Osteocyte (in vitro differentiated cells): ENCODE measurements at places on chromosomes 16 and 17. TPM values are rescaled to one million over a fixed set of nuclear protein-coding genes. Genes with fewer than 3 reads are reported as not detected.

- no peaks in the 10 kb centered on the region for H3K27me3 ChIP-seq
- peaks cover under 1% of the 10 kb centered on the region for H3K36me3 ChIP-seq
- H3K4me1 ChIP-seq, result no peaks in the 10 kb centered on the region
- DNase-seq, result no peak
Observed at GRCh38 chr17:55037828-55038227, 69.3 kb downstream of the STXBP4 start.

- no peaks in the 10 kb centered on the region for H3K36me3 ChIP-seq
- H3K4me1 ChIP-seq, result no peaks in the 10 kb centered on the region
- DNase-seq, result no peak
- H3K27me3 ChIP-seq, result no peaks in the 10 kb centered on the region
Observed at GRCh38 chr16:1428511-1428910, 2.4 kb upstream of the PERCC1 start.

DNA sequence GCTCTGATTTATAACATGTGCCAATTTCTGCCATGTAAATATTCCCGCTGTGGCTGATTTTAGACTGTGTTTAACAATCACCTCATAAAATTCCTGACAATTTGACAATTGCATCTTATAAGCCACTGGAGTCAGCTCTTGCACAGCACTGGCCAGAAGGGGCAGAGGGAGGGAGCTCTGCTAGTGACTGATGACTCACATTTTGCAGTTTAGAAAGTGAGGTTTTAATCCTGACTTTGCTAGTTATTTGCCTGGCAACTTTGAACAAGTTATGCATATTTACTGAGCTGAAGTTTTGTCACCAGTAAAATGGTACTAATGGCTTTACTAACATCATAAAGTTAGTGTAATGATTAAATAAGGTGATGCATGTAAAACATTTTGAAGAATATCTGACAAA, 452.3 kb downstream of the CNTNAP4 start:
- no peaks in the 10 kb centered on the region for H3K36me3 ChIP-seq
- no peaks in the 10 kb centered on the region for H3K4me1 ChIP-seq
- DNase-seq, result no peak
- no peak overlapping the region for H3K27ac ChIP-seq
- H3K27me3 ChIP-seq, result no peaks in the 10 kb centered on the region

DNA sequence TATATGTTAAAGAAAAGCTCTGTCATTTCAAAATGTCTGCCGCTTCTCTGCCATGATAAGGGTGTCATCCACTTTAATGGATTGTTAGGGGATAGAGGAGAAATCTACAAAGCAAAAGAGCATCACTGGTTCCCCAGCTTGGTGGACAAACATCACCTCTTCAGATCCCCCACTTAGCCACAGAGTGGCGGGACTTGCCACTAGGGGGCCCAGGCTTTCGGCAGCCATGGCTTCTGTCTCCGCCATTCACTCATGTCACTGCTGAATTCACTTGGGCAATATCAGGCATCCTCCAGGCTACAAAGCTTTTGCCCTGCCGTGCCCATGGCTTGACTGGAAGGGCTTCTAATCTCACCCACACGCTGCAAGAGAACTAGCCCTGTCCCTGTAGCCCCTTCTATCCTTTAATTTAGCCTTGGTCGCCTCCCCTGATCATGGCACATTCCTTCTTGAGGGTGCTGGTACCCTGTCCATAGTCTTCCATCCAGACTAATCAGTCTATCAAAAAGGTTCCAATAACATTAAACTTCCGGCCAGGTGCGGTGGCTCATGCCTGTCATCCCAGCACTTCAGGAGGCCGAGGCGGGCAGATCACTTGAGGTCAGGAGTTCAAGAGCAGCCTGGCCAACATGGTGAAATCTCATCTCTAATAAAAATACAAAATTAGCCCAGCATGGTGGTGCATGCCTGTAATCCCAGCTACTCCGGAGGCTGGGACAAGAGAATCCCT, 34.7 kb downstream of the SBK1 start:
- H3K36me3 ChIP-seq, result no peaks in the 10 kb centered on the region
- DNase-seq, result no peak
- H3K27ac ChIP-seq, result no peak overlapping the region

GALR2 gene
- total RNA-seq, result not detected in 2 replicates

DNA sequence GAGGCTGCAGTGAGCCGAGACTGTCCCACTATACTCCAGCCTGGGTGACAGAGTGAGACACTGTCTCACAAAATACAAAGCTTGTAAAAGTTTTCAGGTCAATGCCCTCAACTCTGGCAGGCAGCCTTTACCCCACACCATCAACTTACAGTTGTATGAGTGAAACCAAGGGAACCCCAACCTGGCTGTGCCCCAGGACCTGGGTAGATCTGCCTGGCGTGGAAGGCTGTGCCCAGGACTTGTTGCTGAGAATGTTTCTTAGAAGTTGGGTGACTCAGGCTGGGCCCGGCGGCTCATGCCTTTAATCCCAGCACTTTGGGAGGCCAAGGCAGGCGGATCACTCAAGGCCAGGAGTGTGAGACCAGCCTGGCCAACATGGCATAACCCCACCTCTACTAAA, 7.8 kb downstream of the CES3 start:
- no peaks in the 10 kb centered on the region for H3K4me1 ChIP-seq
- H3K27ac ChIP-seq, result no peak overlapping the region
- H3K36me3 ChIP-seq, result no peaks in the 10 kb centered on the region
- H3K27me3 ChIP-seq, result peaks cover 32% of the 10 kb centered on the region
- no peak for DNase-seq

FSCN2 gene
- total RNA-seq, result 3.0 and 3.7 TPM in 2 replicates

NLRP1 gene
- 27.1 and 27.6 TPM in 2 replicates for total RNA-seq

- peaks cover 86% of the 10 kb centered on the region for H3K4me1 ChIP-seq
- peak overlapping the region; percentile 97 for H3K4me3 ChIP-seq
- DNase-seq, result no peak
Observed at GRCh38 chr17:40319651-40320540, 10.9 kb downstream of the RARA start.

GRCh38 chr17:37761059-37761458, 16.2 kb upstream of the HNF1B start:
- no peak overlapping the region for H3K4me3 ChIP-seq
- no peaks in the 10 kb centered on the region for H3K36me3 ChIP-seq
- DNase-seq, result no peak
- H3K27me3 ChIP-seq, result no peaks in the 10 kb centered on the region
- H3K4me1 ChIP-seq, result peaks cover 6% of the 10 kb centered on the region

GRCh38 chr17:58595194-58595792, 80.9 kb upstream of the MTMR4 start:
- no peak for DNase-seq
- no peaks in the 10 kb centered on the region for H3K4me1 ChIP-seq
- no peak overlapping the region for H3K4me3 ChIP-seq
- H3K27me3 ChIP-seq, result peaks cover 4% of the 10 kb centered on the region
